Right renal cortex interstitium (tissue), 3 donors: ENCODE measurements at places on chromosomes 5 and 9. TPM values are rescaled to one million over a fixed set of nuclear protein-coding genes. Genes with fewer than 3 reads are reported as not detected.

The PCDHA1 gene
- 0.08 TPM for polyA plus RNA-seq

The IL5 gene
- polyA plus RNA-seq = not detected

The PIP5K1B gene
- polyA plus RNA-seq = 8.3 TPM

The MSMP gene
- polyA plus RNA-seq = not detected

The FBXO4 gene
- polyA plus RNA-seq = 12.7 TPM

The DOCK8 gene
- 10.8 TPM for polyA plus RNA-seq

The NMUR2 gene
- 0.19 TPM for polyA plus RNA-seq

The MCCC2 gene
- 68.5 TPM for polyA plus RNA-seq

The FCN1 gene
- 2.6 TPM for polyA plus RNA-seq

The FGD3 gene
- 5.6 TPM for polyA plus RNA-seq

The SLC6A7 gene
- polyA plus RNA-seq = 0.06 TPM

The FAM151B gene
- 2.5 TPM for polyA plus RNA-seq

The ZNF366 gene
- polyA plus RNA-seq = 4.6 TPM

DNA sequence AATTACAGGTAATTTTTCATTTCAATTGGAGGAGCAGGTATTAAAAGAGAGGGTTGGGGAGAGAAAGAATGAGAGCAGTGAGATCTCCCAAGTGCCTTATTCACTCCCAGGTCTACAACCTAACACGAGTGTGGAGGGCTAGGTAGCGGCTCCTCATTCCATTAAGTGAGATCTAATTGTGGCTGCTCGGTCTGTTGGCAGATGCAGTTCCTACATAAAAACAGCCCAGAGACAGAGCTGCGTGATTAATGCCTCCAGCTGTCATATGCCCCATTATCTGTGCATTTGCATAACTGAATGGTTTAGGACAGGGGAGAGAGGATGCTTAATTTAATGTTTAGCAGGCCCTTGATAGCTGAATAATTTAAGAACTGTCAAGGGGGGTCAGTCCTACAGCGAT, 100.5 kb downstream of the PSAT1 start:
- no peak for DNase-seq

- DNase-seq = no peak
Measured at GRCh38 chr9:14272927-14273528, 40.9 kb downstream of the NFIB start.

- DNase-seq = no peak
Measured at GRCh38 chr5:113133211-113133975, 156.8 kb downstream of the DCP2 start.

- no peak for DNase-seq
Measured at GRCh38 chr5:68070591-68071281, 144.8 kb upstream of the PIK3R1 start.

DNA sequence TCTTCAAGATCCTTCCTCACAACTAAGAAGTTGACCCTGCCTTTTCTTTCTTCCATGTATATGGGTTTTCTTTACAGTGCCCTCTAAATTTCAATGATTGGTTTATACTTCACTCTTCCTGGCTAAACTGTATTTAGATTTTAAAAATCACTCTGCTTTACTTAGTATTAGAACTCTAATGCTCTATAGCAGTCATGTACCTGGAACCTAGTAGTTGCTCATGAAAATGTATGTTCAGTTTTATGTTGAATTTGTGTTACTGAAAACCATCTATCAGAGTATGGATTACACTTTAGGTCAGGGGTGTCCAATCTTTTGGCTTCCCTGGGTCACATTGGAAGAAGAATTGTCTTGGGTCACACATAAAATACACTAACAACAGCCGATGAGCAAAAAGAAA, 1024.3 kb downstream of the NR2F1-AS1 start:
- DNase-seq = no peak

- no peak for DNase-seq
Measured at GRCh38 chr9:76542360-76542759, 83.4 kb downstream of the GCNT1 start.

GRCh38 chr5:139058121-139058520, 140.0 kb downstream of the SIL1 start:
- no peak for DNase-seq

GRCh38 chr9:84697509-84698114, 28.1 kb downstream of the NTRK2 start:
- peak; percentile 42 for DNase-seq

DNA sequence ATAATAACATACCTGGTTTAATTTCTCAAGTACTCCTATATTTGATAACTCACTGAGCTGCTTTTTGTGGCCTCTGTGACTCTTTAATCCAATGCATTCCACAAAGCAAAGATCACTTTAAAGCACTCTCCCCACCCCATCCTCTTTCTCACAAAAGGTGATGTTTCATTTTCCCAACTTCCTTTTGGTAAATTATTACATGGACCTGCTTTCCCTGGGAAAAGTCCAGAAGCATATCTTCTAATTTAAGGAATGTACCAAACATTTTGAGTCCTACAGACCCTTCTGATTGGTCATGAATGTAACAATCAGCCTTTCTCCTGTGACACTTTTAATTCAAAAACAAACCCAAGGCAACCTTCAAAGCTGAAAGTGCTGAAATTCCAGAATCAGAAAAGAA, 71.1 kb downstream of the MLLT3 start:
- no peak for DNase-seq

DNA sequence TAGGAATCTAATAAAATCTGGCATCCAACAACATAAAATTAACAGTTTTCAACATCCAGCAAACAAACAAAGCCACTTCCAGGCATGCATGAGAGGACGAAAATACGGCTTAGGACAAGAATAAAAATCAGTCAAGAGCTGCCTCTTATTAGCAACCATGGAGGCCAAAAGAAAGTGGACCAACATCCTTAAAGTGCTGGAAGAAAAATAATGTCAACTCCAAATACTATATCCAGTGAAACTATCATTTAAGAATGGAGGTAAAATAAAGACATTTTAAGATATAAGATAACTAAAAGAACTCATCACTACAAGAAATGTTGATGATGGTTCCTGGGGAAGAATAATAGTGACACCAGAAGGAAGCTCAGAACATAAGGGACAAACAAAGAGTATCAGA, 224.0 kb upstream of the IRX4 start:
- DNase-seq = no peak

DNA sequence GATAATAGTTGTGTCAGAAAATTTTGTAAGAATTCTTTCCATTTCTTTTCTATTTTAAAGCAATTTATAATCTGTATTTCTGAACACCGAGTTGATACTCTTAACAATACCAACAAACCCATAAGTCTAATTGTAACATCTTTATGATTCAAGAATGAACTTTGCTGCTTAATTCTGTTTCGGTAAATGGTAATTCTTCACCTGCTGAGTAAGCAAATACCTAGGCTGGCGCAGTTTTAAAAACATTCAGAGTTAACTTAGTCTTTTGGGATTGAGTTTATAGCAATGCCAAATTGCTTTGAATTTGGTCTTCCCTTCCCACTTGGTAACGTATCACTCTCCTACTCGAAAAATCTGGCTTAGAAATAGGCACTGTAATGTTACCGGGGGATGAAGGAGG, 223.0 kb downstream of the MARCHF11 start:
- DNase-seq = no peak

DNA sequence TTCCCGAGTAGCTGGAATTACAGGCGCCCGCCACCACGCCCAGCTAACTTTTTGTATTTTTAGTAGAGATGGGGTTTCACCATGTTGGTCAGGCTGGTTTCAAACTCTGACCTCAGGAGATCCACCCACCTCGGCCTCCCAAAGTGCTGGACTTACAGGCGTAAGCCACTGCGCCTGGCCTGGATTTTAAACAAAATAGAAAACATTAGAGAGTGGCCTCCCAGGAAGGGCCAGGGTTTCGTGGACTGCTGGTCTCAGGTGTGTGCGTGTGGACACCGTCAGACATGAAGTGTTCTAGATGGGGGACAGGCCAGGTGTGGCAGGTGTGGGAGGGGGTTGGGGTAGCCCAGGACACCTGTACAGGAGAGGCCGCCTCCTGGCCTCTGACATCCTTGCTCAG, 7.0 kb upstream of the GBGT1 start:
- no peak for DNase-seq

DNA sequence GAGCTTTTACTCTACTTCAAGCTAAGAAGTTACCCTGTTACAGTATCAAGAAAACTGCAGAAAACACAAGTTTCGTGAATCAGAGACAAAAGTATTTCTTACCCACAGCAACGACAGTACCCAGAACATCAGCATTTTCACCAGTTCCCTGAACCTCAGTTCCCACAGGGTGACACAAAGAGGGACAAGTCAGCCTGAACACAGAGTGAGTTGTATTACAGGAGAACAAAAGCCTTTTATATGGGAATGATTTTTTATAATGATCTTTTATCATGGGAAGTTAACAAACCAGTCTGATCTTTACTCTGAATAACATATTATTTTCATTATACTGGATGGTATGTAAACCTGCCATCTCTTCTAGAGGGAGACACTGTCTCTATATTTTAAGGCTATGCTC, 139.0 kb upstream of the ITGA1 start:
- no peak for DNase-seq

- DNase-seq = no peak
Measured at GRCh38 chr5:16550316-16550952, 66.4 kb downstream of the RETREG1 start.

- DNase-seq = no peak
Measured at GRCh38 chr9:84137968-84138367, 157.4 kb downstream of the RMI1 start.

DNA sequence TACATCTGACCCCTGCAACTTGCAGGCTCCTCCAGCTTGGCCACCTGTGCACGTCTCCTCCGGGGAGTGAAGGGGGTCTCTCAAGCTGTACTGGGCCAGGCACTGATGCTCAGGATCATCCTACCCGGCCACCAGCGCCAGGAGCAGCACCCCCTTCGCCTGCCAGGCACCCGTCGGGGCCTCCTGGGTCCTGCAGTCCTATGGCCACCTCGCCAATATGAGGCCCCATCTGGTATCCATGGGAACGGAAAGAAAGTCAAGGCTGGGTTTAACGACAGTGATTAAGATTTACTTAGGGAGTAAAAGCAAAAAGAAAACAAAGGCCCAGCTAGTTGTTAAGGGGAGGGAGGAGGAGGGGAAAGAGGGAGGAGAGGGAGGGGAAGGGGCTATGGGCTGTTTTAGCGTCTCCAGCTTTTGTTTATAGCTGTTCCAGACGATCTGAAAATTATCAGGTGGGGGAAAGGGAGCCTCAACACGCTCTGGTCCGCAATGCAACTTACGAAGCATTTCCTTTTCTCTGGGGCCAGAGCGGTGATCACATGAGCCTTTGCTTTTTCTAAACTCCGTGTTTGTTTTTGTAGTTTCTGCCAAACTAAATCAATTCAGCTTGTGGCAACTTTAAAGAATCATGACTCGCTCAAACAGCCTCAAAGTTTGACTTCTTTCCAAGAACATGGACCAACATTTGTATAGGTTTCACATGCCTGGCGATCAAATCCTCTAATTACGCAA, 132.4 kb downstream of the ROR2 start:
- peak; percentile 83 for DNase-seq

GRCh38 chr5:170848033-170848432, 13.8 kb upstream of the RANBP17 start:
- no peak for DNase-seq

- DNase-seq = no peak
Measured at GRCh38 chr9:5459289-5459829, 9.0 kb downstream of the CD274 start.
